ENCODE measurements at places on chromosomes 2 and 18.

DNA sequence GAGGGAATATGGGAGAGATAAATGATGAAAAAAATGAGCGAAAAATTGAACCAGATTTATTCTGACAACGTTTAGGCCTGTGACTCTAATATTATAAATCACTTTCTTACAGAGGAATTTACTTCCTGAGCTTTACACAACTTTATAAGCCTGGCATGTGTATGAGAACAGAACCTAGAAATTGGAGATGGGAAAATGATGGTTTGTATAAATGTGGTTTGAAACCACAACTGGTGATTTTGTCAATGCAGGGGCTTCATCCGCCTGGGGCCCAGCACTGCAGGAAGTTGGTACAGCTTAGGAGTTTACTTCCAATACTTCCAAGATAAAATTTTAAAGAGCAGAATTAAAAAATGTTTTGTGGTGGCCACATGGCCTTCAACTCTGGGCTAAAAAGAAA lies 82.3 kb downstream of the VAPA start:
- no peak for DNase-seq

DNA sequence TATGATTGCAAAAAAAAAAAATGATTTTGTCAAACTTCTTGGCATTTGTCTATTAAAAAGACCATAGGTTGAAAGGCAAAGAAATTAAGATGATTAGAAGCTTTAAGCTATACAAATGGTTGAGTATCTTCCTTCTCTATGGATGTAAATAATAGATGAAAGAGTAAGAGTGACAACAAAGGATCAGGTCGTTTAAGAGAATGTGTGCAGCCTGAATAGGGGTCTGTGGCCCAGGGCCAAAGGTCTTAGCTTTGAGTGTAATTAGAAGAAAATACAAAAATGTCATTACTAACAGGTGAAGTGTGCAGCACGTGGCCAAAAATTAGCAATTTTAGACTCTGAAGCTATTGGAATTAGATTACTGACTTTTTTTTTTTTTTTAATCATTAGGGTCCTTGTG lies 122.4 kb downstream of the GREB1L start:
- DNase-seq, result no peak

- no peak for DNase-seq
Measured at GRCh38 chr2:62499430-62500060, 6.5 kb downstream of the TMEM17 start.

DNA sequence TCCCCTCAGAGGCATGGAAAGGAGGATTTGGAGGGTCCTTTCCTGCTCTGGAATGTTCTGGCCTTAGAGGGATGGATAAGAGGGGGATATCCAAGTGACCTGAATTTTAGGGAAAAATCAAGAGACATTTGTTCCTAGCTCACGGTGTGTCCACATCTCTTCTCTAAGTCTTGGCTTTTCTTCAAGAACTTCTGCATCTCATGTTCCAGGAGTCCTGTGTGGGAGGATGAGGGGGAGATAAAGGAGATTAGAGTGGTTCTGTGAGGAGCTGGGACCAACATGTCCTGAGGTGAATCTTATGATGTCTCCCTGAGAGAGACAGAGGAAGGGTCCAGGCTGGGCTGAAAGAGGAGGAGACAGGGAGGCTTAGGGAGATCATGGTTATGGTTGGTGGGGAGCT lies 11.7 kb downstream of the EMX1 start:
- no peak for DNase-seq

- no peak for DNase-seq
Measured at GRCh38 chr18:43863180-43863579, 585.9 kb upstream of the SYT4 start.

- no peak for DNase-seq
Measured at GRCh38 chr2:113075030-113075429, 7.3 kb downstream of the IL1F10 start.

DNA sequence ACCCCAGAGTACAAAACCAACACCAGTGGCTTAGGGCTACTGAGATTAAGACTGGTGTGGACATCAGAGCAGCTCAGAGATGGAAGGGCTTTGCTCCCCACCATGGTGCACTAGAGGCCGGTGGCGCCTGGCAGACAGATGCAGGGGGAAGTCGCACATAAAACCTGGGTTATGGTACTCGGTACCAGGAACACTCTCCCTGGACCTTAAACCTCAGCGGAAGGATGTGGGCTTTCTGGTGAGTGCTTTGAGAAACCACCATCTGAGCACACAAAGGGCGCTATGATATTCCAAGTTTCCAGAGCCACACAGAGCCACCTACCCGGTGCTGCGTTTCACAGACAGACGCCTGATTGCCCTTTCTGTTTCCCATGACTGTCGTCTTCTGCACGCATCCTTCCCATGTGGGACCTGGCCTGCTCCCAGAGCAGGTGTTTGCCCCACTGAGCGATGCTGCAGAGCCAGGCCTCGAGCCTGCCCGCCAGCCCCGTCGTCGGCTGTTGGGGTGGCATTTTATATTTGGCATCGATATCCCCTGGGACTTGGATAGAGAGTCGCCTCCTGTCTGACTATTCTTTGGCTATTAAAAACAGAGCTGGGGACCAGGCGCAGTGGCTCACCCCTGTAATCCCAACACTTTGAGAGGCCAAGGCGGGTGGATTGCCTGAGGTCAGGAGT lies 89.5 kb upstream of the ODC1 start:
- no peak for DNase-seq

- DNase-seq, result no peak
Measured at GRCh38 chr2:96928277-96928781, 58.1 kb downstream of the FAM178B start.

DNA sequence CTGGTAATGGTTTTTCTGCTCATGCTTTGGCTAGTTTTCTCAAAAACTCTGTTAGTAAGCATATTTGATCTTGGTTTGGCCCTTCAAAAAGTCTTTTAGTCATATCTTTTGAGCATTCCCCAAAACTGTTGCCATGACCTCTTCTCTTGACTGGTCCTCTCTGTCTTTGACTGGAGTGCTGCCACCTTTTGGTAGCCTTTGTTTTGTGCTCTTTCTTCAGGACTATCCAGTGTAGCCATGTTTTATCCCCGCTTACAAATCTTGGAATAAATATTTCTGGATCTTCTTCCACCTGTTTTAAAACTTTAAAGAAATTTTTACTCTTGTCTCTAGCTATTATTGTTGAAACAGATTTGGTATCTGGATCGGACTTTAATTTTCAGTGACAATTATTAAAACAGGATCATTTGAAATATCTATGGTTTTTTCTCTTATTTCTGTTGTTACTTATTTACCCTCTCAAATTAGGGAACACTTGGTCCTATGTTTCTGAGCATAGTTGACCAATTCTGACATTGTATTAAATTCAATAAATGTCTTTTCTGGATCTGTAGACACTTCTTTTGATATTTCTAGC lies 965 bp upstream of the ELOA2 start:
- DNase-seq, result no peak

DNA sequence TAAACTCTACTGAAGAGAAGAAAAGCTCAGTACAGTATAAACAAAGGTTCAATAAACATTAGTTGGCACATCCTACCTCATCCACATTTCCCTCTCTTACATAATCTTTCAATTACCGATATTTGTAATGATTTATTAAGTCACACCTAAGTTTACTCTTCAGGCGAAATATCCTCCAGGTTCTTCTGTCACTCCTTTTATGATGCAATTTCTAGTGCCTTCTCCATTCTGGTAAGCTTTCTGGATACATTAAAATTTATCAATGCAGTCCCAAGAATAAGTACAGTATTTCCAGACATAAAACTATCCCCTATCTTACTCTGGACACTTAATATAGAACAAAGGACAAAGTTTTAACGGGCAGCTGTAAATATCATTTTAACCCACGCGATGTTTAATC lies 5.6 kb downstream of the HNRNPLL start:
- DNase-seq, result no peak

- DNase-seq, result no peak
Measured at GRCh38 chr2:177885828-177886466, 186.6 kb downstream of the PDE11A start.

DNA sequence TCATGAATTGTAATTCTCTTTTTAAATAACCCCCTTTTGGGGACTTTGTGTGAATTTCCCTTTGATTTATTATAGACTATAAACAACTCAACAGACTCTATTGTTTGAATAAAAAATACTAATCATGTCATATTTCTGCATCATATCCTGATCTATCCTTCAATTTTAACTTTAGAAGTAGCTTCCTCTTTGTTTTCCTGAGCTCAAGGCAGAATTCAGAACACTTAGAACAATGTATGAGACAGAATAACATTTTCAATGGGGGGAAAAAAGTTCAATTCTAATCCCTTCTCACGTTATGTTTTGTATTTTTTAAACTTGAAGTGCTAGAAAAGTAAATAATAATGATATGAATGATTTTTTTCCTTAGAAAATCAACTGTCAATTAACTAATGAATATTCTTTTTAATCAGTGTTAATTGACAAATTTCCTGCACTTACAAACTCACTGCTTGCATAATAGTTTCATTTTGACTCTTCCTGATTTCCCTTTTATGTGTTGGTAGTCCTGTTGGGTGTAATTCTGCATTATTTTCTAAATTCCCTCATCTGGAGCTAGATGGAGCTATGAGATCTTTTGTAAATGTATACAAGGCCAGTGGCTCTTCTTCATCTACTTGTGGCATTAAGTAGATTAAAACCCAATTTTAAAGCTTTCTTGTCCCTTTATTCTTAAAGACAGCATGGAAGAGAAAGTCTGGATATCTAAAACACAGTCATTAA lies 326.1 kb downstream of the PARD3B start:
- no peak for DNase-seq

DNA sequence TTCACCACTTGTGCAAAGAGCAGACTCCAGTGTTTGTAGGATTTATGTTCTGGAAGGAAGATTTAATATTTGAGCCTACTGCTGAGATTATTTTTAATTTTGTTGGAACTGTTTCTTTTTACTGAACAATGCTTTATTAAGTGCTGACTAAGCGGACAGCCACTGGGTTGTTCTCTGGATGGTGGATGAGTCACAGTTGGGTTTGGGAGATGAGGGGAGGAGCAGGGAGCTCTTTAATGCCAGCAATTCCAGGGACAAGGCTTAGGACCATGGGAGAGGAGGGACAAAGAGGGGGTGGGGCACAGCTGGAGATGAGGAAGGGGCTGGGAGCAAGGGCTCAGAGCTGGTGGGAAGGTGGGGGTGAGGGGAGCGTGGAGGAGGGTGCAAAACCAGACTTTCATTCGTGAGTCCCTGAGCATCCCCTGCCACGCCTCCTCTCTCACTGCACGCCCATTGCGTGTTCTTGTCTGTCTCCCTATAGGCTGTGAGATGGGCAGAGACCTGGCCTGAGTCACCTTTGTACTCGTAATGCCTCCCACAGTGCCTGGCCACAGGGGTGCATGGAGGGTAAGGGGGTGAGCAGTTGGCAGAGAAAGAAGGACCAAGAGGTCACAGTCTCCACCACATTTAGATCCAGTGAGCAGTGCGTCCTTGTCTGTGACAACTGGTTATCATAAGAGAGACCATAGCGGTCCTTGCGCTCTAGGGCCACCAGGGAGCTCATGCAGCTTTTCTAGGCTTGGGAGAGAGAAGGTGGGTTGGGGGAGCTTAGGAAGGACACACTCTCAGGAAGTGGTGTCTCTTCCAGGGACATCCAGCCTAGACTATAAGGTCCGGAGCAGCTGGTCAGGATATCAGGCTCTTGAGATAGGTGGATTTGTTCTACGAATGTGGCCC lies 18.4 kb downstream of the SLC4A3 start:
- no peak for DNase-seq
